Trophoblast cell (in vitro differentiated cells and primary cell): ENCODE measurements at places on chromosomes 2 and 18.
A peak's percentile ranks its signal among the peaks of the same experiment; 100 is the strongest.

DNA sequence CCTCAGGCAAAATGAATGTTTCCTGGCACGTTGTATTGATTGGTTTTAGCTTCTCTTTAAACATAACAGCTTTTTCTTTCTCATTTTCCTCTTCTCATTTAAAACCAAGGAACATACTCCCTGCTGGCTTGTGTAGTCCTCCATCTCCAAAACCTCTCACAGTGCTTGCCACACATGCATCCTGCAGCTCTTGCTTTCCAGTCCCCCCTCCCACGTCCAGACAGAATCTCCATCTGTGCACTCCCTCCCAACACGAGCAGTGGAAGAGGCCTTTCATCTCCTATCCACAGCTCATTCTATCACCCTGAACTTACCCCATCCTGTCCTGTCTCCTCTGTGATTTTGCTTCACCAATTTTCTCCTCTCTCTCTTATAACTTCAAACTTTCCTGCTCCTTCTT, 99.6 kb upstream of the THSD7B start:
- no peaks in the 10 kb centered on the region for H3K36me3 ChIP-seq
- no peaks in the 10 kb centered on the region for H3K4me1 ChIP-seq
- no peaks in the 10 kb centered on the region for H3K27me3 ChIP-seq
- no peak overlapping the region for H3K4me3 ChIP-seq

DNA sequence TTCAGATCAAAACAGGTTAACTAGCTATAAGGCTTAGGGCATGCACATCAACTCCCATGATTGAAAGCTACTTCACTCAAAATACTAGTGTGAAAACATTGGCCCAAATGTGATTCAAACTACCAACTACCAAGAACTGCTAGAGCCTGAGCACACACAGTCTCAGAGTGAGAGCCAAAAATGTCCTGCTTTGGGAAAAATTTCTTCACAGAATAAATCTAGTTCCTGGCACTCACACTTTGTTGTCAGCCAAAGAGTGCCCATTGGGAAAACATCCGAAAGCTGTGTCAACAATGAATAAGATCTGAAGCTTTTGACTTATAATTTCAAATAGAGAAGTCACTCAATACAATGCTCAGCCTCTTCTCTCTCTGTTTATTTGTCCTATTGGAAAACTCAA, 182.7 kb downstream of the LRATD1 start:
- no peak for DNase-seq
- no peak overlapping the region for H3K27ac ChIP-seq
- no peaks in the 10 kb centered on the region for H3K27me3 ChIP-seq
- no peak overlapping the region for H3K4me3 ChIP-seq

DNA sequence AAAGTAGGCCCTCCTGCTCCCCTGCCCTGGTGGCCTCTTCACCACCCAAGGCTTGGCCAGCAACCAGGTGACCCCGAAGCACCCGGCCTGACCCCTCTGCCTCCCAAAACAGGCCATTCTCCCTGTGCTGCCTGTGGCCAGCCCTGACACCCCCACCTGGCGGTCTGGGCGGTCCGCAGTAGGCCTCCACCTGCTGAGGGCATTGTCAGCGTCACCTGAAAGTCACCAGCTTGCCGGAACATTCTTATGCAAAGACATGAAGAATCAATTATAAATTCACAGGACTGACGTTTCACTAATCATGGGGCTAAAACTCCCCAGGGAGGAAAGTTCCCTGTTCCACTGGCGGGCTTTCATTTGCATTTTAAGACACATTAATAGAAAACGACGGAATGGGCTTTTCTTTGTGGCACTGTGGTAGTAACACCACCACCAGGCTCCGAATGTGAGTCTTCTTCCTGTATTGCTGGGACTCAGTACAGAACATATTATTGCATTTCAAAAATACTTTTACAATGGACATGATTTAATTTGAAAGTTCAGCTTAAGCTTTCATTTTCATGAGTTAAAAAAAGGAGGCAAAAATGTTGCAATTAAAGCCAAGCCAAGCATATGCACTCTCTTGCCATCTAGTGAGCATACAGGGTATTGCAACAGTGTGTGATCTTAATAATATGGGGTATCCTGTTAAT, 57.4 kb downstream of the ADI1 start:
- peaks cover 20% of the 10 kb centered on the region for H3K36me3 ChIP-seq
- H3K4me3 ChIP-seq: no peak overlapping the region
- H3K27ac ChIP-seq: no peak overlapping the region
- DNase-seq: peak; percentile 73
- H3K27me3 ChIP-seq: no peaks in the 10 kb centered on the region
- peaks cover 7% of the 10 kb centered on the region for H3K4me1 ChIP-seq

GRCh38 chr18:6879508-6880195, 150.1 kb downstream of the ARHGAP28 start:
- H3K36me3 ChIP-seq: peaks cover 8% of the 10 kb centered on the region
- no peak for DNase-seq
- no peak overlapping the region for H3K4me3 ChIP-seq
- no peak overlapping the region for H3K27ac ChIP-seq
- peaks cover 8% of the 10 kb centered on the region for H3K4me1 ChIP-seq
- no peaks in the 10 kb centered on the region for H3K27me3 ChIP-seq

GRCh38 chr2:148643421-148643820, 1.1 kb upstream of the EPC2 start:
- no peak for DNase-seq
- peaks cover 3% of the 10 kb centered on the region for H3K4me1 ChIP-seq

DNA sequence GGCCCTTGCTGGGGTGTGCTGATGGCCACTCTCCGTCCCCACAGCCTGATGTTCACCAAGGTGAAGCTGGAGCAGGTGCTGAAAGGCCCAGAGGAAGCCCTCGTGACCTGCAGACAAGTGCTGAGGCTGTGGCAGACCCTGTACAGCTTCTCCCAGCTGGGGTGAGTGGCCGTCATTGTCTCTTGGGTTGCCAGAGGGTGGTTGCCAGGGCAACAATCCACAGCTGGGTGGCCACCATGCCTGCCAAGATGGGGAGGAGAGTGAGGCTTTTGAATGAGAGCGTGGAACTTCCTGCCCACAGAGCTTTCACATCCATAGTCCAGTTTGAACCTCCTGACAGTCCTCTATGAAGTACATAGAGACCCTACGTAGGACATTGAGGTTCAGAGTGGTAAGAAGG, 108.8 kb downstream of the STPG4 start:
- peaks cover 53% of the 10 kb centered on the region for H3K36me3 ChIP-seq
- no peak for DNase-seq
- H3K27ac ChIP-seq: no peak overlapping the region
- H3K27me3 ChIP-seq: no peaks in the 10 kb centered on the region
- H3K4me3 ChIP-seq: no peak overlapping the region
- peaks cover 15% of the 10 kb centered on the region for H3K4me1 ChIP-seq

GRCh38 chr2:96386470-96386869, 50.9 kb downstream of the NCAPH start:
- H3K27ac ChIP-seq: no peak overlapping the region
- no peaks in the 10 kb centered on the region for H3K4me1 ChIP-seq
- no peaks in the 10 kb centered on the region for H3K27me3 ChIP-seq

DNA sequence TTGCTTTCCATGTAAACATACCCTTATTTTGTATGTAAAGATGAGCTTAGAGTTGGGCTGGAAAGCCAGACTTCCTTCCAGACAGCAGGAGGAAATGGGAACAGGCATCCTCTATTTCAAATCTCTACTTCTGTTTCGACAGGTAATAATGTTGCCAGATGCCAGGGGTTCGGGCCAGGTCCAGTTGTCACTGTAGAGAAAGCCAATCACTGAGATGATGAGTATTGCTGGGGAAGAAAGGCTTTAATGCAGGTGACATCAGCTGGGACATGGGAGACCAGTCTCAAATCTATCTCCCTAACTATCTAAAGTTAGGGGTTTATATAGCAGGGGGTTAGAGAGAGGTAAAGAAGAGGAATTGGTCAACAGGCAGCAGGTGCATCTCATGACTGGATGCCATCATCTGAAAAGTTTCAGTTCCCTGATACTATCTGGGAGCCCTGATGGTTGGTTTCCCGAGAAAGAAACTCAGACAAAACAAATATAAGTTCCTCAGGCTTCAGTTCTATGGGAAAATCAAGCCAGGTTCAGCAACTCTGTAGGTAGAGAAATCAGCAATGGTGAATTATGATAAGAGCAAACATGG, 9.3 kb upstream of the MTCL1 start:
- DNase-seq: no peak
- no peak overlapping the region for H3K4me3 ChIP-seq
- H3K27ac ChIP-seq: no peak overlapping the region
- no peaks in the 10 kb centered on the region for H3K4me1 ChIP-seq

- H3K4me3 ChIP-seq: no peak overlapping the region
- no peaks in the 10 kb centered on the region for H3K4me1 ChIP-seq
- H3K27me3 ChIP-seq: no peaks in the 10 kb centered on the region
- DNase-seq: peak; percentile 28
Observed at GRCh38 chr2:58667137-58667774, 426.1 kb upstream of the FANCL start.

DNA sequence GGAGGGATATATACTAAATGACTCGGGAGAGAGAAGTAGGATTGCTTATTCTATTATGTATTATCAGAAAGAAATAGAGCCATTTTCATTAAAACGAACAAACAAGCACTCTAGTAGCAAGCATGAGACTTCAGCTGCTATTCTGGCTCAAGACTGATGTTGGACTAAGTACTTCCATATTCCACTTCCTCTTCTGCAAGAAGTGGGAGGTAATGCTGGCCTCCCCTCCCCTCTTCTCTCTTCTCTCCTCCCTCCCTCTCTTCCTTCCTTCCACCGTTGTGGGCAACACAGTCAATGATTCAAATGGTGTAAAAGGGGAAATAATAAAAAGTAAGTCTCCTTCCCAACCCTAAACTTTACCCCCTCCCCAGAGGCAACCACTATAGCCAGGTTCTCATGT, 62.6 kb downstream of the EMX1 start:
- H3K4me1 ChIP-seq: peaks cover 17% of the 10 kb centered on the region
- DNase-seq: no peak
- H3K27ac ChIP-seq: no peak overlapping the region

DNA sequence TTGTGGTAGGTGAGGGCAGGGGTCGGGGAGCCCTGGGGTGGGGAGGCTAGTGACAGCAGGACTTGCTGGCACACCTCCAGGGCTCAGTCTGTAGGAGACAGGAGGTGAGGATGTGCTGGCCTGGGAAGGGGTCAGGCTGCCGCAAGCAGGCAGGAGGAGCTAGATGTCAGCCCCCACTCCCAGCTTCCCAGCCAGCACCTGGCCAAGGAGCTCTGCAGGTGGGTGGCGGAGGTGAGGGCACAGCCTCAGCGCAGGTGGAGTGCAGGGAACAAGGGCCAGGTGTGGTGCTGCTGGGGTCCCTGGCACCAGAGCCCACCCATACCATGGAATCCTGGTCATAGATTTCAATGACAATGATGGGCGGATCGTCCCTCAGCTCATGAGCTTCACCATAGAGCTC, 2.9 kb downstream of the OTOF start:
- no peak for DNase-seq
- no peaks in the 10 kb centered on the region for H3K4me1 ChIP-seq
- no peaks in the 10 kb centered on the region for H3K36me3 ChIP-seq
- H3K27me3 ChIP-seq: no peaks in the 10 kb centered on the region
- H3K4me3 ChIP-seq: no peak overlapping the region
- H3K27ac ChIP-seq: no peak overlapping the region

DNA sequence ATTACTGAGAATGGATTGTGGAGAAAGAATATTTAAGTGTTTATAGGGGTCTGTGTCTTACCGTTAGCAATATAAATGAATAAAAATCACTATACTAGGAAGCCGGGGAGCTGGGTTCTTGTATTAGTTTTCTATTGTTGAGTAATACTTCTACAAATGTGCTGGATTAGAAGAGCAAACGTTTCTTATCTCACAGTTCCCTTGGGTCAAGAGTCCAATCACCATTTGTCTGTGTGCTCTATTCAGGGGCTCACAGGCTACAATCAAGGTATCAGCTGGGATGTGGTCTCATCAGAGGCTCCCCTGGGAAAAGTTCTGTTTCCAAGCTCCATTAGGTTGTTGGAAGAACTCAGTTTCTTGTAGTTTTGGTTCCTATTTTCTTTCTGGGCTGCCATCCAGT, 790.9 kb downstream of the CNTNAP5 start:
- H3K4me1 ChIP-seq: no peaks in the 10 kb centered on the region
- no peak overlapping the region for H3K4me3 ChIP-seq
- no peaks in the 10 kb centered on the region for H3K27me3 ChIP-seq
- DNase-seq: no peak
- H3K27ac ChIP-seq: no peak overlapping the region

DNA sequence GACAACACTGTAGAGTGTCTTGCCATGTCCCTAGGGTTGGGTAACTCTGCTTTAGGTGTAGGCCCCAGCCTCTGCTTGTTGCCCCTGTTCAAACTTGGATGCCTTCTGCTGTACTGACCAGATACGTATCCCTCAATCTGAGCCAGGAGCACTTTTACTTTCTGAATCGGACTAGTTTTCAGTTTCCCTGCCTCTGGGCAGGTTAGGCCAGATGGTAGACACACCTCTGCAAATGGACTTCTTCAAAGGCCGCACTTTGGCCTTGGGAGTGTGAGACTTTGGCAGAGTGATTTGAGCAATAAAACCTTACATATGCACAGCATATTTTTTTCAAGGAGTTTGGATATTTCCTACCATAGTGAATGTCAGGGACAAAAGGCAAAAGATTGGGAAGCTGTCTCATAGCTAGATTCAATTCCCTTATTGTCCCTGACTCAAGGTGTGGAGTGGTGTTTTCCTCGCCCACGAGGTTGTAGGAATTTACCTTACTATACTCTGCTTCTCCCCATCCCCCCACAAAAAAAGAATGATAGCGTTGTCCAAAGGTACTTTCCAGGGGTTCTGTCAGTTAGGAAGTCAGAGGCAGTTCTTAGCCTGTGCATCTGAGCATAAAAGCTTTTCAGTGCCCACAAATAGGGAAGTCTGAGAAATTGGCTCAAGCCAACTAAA, 15.3 kb upstream of the PARD3B start:
- H3K36me3 ChIP-seq: no peaks in the 10 kb centered on the region
- H3K27ac ChIP-seq: no peak overlapping the region
- H3K4me1 ChIP-seq: no peaks in the 10 kb centered on the region
- no peak overlapping the region for H3K4me3 ChIP-seq

GRCh38 chr2:68934021-68934420, 18.7 kb downstream of the GKN2 start:
- H3K36me3 ChIP-seq: no peaks in the 10 kb centered on the region
- H3K27ac ChIP-seq: no peak overlapping the region
- no peaks in the 10 kb centered on the region for H3K27me3 ChIP-seq
- no peak for DNase-seq
- no peak overlapping the region for H3K4me3 ChIP-seq
- H3K4me1 ChIP-seq: peaks cover 5% of the 10 kb centered on the region

- no peaks in the 10 kb centered on the region for H3K27me3 ChIP-seq
- DNase-seq: no peak
- no peak overlapping the region for H3K4me3 ChIP-seq
- H3K4me1 ChIP-seq: no peaks in the 10 kb centered on the region
- H3K27ac ChIP-seq: no peak overlapping the region
Observed at GRCh38 chr2:193088026-193088425, 893.3 kb upstream of the TMEFF2 start.

DNA sequence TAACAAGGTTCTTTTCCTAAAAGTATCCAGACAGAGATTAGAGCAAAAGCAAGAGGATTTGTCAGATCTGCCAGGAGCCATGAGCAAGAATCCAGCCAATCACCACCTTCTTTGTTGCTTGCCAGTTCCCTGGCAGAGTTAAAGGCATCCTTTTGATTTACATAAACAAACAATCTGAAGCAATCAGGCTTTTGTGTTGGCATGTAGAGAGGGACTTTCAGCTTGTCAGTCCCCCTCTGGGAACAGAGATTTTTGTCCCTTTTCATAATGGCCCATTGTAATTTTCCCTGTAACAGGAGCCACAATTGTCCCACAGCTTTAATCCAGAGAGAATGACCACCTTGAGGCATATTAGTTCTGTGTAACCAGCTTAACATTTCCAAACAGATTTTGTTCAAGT, at the start of gene ERMN:
Gene ERMN (minus strand): TSS at position 39 of the 400 bp plus-strand sequence. CDS start 182 bp downstream, outside the sequence.
- no peaks in the 10 kb centered on the region for H3K27me3 ChIP-seq
- no peak within 1 kb of the TSS for H3K27ac ChIP-seq
- H3K4me1 ChIP-seq: no peaks in the 10 kb centered on the region
- DNase-seq: no peak
